ENCODE measurements at places on chromosomes 6 and 20.
A peak's percentile ranks its signal among the peaks of the same experiment; 100 is the strongest.

DNA sequence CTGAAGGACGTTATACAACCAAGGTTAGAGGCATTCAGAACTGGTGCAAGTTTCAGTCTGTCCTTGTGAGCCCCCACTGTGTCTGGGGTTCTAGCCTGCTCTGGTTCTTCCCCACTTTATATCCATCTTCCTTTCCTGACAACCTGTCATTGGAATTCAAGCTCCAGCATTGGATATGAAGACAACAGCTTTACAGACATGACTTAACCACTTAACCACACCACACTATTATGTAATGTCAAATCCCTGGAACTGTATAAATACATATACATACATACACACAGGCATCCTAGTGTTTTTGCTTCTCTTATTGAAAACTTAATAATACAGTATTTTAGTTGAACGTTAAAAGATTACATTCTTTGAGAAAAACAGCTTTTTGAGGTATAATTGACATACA lies 217.9 kb upstream of the SGK1 start:
- DNase-seq, result peak; percentile 52

DNA sequence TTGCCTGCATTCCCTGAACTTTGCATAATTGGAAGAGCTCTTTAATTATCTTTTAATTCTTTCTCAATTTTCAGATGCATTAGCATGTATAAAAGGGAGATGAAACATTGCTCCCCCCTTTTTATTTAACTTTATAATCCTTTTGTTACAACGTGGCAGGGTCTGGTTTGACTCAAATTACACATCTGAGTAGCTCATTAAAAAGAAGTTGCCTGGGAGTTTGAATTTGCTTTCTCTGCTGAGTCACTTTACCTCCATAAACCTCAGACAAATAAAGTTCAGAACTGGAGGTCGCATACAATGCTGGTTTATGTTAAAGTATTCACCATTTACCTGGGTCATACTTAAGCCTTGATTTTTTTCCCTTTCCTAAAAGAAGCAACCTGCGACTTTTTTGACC lies 495.2 kb downstream of the PREX1 start:
- DNase-seq, result no peak

- no peak for DNase-seq
Observed at GRCh38 chr6:161254464-161255253, 19.2 kb downstream of the AGPAT4 start.

- peak; percentile 84 for DNase-seq
Observed at GRCh38 chr6:21915707-21916260, 322.2 kb downstream of the SOX4 start.

DNA sequence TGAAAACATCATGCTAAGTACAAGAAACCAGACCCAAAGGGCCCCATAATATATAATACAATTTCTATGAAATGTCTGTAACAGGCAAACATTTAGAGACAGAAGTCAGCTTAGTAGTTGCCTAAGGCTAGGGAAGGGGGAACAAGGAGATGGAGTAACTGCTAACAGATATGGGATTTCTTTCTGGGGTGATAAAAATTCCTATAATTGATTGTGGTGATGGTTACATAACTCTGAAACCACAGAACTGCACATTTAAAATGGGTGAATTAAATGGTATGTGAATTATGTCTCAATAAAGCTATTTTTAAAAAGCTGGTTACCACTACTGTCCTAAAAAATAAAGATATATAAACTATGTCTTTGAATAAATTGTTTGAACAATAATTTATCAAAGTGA lies 3.2 kb downstream of the CEP162 start:
- DNase-seq, result peak; percentile 67

GRCh38 chr6:36998723-36999038 lies 6.8 kb upstream of the FGD2 start:
- DNase-seq, result no peak

DNA sequence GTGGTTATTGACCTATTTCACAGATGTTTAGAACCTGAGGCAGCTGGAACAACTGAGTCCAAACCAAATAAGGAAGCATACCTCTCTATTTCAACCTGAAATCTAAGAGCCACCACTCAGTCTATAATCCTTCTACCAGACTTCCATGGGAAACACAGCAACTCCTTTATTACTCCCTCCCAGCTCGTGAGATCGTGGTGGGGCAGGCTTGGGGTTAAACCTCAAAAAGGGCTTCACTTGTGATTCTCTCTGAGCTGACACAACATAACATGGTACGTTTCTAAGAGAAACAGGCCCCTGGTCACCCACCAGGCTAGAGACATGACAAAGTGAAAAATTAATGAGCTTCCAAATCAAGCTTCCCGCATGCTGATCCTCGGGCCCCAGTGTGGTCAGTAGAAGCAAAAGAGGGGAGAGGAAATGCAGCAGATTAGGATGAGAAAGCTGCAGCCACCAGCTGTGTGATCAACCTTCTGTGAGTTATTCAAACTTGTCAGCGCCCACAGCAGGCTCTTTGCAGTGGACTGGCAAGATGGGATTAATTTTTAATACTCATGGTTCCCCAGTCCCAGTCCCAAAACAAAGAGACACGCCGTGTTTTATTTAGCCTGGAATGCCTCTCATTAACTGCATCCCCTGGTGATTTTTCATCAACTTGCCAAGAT lies 9.3 kb downstream of the PKHD1 start:
- DNase-seq, result no peak

DNA sequence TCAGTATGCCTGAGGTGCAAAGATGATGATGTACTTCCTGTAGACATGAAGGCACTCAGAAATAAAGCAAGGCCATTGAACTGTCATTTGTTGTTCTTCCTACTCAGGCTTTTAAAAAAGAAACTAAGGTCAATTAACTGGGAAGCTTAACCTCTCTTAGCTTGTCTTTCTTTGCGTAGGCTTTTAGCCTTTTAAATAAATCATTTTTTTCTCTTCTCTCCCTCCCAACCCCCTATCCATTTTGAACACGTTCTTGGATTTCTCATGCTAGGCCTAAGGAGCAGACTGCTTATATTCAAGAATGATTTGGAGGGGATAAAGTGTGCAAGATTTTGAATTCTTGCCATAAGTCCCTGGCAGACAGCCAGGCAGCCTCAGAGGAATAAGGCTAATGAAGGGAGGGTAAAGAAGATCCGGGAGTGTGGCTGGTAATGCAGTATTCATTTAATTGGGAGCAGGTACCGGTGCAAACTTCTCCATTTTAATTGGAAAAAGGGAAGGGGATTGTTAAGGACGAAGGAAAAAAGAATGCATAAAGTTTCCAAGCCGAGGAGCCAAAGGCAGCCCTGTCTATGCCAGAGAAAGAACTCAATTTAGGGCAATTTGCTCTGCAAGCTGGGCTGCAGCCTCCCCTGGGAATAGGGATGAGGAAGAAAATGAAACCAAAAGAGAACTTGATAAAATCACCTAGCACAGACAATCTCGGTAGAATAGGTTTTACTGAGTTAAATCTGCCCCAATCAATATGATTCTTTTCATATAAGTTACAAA lies 343.8 kb upstream of the MMS22L start:
- peak; percentile 62 for DNase-seq

GRCh38 chr20:4817230-4817671 lies 95.5 kb downstream of the PRND start:
- DNase-seq, result peak; percentile 42

GRCh38 chr20:14259689-14260088 lies 77.7 kb downstream of the FLRT3 start:
- peak; percentile 41 for DNase-seq

- no peak for DNase-seq
Observed at GRCh38 chr6:154266560-154267099, 90.0 kb downstream of the IPCEF1 start.

- peak; percentile 94 for DNase-seq
Observed at GRCh38 chr6:111604259-111605099, 1.2 kb downstream of the TRAF3IP2 start.

GRCh38 chr20:48703511-48704219 lies 124.1 kb downstream of the PREX1 start:
- no peak for DNase-seq

DNA sequence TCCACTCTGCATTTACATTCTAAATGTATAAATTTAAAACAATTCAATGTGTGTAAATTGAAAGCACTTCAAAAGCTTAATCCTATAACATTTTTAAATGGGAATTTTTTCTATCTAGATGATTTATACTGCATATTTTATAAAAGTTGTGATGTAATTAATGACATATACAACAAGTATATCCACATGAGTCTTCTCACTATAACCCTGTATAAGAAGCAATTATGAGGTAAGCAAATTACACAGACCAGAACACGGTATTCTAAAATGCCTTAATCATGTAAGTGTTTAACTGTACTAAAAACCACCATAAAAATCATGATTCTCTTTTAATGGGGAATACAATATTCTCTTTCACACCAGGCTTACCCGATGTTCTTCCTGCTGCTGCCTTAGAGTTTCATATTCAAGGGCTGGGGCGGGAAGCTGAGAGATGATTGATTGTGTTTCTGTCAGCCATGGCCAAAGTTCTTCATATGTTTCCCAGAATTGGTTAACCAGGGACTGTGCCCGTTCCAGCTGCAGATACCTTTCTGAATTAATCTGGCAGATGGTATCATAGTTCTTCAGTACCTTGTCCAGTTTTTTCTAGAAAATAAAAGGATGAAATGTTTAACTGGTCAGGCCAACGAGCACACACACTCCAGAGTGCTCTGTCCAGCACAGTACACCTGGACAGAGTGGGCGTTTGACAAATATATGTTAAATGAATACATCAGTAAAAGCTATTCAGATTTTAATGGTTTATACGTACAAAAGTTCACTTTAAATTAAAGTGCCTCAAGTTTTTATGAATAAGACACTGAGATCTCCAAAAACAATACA lies 127.4 kb downstream of the DST start:
- DNase-seq, result no peak

GRCh38 chr20:2899243-2899642 lies 26.0 kb downstream of the PTPRA start:
- no peak for DNase-seq

DNA sequence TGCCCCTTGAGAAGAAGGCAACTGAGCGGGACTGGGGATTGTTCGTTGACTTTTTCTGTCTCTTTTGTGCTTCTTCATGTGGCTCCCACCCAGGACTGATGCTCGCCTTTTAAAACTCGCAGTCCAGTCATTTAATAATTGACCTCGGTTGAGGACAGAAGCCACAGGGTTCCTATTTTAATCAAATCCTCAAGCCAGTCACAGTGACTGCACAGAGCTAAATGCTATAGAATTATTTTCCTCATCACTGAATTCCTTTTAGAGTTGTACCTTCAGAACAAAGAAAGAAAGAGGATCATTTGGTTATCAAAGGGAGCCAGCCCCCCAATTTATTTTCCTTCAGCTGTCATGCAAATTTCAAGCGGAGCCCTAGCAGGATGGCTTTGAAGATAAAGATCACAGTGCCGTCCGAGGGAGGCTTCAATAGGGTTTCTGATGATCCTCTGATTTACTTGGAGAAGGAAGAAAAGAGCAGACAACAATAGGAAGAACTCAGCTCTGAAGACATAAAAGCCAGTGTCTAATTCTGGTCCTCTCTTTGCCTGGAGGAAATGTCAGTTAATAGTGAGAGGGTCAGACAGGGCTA lies 186.6 kb downstream of the DOK5 start:
- DNase-seq, result no peak

DNA sequence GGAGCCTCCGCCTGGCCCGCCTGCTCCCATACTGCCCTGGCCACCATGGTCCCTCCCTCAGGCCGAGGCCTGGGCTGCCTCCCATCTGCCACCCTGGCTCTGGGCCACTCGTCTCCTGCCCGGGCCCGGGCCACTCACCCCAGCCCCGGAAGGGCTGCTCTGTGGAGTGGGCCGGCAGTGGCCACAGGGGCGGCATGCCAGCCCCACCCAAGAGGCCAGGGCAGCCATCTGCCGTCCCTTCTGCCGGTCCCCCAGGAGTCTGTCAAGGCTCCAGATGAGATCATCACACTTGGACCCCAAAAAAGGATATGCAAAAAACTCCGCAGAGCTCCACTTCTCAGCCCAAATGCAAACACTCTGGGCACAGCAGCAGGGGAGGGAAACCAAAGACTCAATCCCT lies 23.8 kb upstream of the TLDC2 start:
- DNase-seq, result no peak

DNA sequence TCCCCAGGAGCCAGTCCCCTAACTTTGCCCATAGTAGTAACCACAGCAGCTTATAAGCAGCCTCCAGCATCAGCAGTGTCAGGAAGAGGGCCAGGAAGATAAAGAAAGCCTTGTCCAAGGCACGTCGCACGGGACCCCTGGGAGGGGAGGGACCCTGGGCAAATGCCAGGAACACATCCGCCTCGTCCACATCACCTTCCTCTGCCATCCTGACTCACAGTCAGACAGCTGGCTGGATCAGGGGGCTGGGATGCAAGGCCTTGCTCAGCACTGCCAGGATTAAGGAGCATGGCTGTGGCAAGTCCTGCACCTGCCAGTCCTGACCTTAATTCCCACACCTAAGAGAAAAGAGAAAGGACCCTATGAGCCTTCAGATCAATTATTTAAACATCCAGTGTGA lies 11.5 kb upstream of the ZBTB22 start:
- DNase-seq, result no peak

DNA sequence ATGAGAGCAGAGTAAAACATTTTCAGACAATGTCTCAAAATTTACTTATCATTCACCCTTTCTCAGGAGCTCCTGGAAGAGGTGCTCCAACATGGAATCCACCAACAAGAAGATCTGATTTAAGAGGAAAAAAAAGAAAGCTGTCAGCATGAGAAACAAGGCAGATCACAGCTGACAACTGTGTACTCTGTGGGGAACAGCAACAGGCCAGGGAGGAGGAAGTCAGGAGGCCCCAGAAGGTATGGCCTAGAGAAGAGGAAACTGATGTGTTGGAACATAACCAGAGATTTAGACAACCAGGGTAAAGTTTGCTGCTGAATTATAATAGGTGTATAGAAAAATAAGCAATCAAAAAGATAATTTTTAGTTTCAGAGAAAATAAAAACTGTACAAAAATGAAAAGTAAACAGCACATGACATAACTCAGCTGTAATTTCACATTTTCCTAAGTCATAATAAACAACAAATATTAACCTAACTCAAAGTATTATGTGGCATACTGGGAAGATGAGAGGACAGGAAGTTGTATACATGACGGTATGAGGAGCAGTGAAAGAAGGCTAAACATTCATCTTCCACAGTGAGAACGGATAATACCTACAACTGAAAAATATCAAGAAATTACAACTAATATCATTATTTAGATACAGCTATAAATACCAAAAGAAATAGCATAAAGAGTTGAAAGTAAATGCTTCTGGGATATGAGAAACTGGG lies 113.6 kb upstream of the EMILIN3 start:
- no peak for DNase-seq

DNA sequence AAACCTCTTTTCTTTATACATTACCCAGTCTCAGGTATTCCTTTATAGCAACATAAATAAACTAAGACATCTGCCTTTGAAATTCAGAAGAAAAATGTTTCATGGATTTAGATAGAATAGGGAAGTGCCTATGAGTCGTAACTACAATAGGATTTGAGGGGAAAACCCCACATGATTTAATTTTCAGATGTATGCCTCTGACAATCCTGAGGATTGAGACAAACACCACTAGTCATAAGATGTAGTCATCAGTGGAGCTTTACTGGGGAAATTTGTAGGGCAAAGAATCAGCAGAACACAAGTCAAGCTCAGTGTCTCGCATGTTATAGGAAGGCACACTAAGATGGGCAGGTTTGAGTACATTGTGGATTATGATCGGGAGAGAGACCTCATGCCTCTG lies 566.4 kb downstream of the BMP2 start:
- DNase-seq, result no peak
